ENCODE measurements at places on chromosomes 5 and 9.

DNA sequence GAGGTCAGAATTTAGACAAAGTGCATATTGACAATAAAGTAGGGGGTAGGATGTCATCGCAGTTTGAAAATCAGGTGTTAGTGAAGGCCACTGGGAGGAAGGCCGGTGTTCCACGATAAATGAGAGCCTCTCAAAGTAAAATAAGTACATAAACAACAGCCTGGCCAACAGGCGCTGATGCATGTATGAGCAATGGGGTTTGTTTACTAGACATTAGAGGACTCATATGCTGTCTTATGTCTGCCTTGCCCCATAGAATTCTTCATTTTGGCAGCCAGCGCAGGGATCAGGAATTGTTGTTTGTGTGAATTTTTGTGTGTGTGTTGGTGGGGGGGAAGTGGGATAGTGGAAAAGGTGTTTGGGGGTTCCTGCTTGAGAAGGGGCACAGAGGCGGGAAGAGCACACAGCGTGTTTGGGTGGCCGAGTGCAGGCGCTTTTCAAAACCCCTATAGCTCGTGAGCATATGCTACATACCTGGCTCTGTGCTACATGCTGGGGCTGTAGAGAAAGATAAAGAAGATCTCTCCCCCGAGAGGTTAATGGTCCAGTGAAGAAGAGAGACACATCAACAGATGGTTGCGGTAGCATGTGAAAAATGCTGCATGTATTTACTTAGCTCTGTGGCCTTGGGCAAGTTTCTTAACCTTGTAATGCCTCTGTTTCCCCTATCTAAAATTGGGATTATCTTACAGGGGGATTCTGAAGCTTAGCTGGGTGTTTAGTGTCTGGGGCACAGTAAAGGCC lies 11.5 kb downstream of the SNX30 start:
- DNase-seq: no peak

GRCh38 chr5:74394528-74394915 lies 246.0 kb downstream of the ENC1 start:
- no peak for DNase-seq

- no peak for DNase-seq
These were observed 5.6 kb downstream of the SPOUT1 start for GRCh38 chr9:128823903-128824406.

GRCh38 chr9:131709771-131710431 lies 30.0 kb downstream of the RAPGEF1 start:
- no peak for DNase-seq

DNA sequence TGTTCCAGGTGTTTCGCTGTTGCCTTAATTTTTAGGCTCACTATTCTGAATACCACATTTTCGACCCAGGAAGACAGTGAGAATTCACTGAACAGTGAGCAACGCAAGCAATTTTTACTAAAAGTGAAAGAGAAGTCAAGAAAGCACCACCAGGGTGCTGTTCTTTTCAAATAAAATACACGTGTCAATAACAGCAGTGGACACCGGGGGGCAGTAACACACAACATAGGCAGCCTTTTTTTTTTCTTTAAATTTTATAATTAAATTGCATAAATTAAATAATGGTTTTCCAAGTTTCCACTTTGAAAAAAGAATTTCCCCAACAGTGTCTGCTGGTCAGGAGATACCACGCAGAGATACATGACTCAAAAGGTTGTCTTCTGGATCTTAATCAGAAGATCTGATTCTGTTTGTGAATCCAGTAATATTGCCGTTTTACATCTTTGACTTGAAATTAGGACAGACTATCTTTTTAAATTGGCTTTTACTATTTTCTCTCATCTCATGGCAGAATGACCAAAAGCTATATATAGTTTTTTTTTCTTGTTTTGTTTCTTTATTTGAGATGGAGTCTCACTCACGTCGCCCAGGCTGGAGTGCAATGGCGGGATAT lies 47.1 kb upstream of the SH3GL2 start:
- no peak for DNase-seq

GRCh38 chr5:140560227-140560626 lies 3.0 kb upstream of the SRA1 start:
- no peak for DNase-seq

- DNase-seq: no peak
These were observed 96.7 kb downstream of the NUDT12 start for GRCh38 chr5:103465891-103466290.

GRCh38 chr5:54719384-54720283 lies 202.1 kb downstream of the SNX18 start:
- no peak for DNase-seq

- no peak for DNase-seq
These were observed 499.0 kb downstream of the SEMA5A start for GRCh38 chr5:9046756-9047481.

DNA sequence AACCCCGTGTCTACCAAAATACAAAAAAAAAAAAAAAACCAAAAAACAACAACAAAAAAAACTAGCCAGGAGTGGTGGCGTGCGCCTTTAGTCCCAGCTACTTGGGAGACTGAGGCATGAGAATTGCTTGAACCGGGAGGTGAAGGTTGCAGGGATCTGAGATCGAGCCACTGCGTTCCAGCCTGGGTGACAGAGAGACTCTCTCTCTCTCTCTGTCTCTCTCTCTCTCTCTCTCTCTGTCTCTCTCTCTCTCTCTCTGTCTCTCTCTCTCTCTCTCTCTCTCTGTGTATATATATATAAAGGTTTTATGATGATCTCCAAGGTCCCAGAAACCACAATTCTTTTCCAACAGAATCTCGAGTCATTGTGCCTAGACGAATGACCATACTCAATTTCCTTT lies 18.8 kb upstream of the ANKRD33B start:
- DNase-seq: no peak

DNA sequence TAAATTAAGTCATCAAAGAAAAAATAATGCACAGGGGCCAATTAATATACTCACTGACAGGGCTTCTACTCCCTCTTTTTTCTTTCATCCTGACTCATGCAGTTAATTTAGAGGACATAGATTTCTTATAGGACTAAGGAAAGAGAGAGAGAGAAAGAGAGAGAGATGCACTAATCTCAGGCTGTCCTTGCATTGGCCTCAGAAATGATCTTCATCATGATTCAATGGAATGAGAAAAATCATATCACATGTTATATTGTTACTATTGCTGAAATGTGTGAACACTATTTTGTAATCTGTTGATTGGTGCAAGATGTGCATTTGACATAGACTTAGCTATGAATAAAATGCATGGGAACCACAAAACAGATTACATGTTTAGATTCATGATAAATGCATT lies 608.3 kb upstream of the NUDT12 start:
- no peak for DNase-seq

GRCh38 chr5:119200795-119201194 lies 129.9 kb downstream of the DMXL1 start:
- no peak for DNase-seq

- DNase-seq: no peak
These were observed 691 bp downstream of the DMXL1 start for GRCh38 chr5:119071561-119071995.
